Colonic mucosa (tissue), 4 donors: ENCODE measurements at places on chromosomes 3 and 15.
A peak's percentile ranks its signal among the peaks of the same experiment; 100 is the strongest.

DNA sequence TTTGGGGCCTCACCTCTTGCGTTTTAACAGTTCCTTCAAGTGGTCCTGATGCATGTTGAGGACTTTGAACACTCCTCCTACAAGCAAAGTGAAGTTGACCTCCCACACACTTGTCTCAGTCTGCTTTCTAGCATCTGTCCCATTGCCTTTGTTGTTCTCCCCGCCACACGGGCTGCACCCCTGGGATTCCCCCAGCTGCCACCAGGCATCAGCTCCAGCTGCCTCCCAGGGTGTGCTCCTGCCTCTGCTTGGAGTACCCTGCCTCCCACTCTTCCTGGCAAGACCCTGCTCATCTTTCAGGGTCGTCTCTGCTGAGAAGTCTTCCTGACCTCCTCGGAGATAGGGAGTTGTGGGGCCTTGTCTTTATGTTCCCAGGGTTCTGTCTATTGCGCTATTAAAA, 52.2 kb downstream of the IGF1R start:
- no peak overlapping the region for H3K27ac ChIP-seq
- no peak for DNase-seq
- no peaks in the 10 kb centered on the region for H3K36me3 ChIP-seq
- H3K4me3 ChIP-seq, result no peak overlapping the region
- peaks cover 13% of the 10 kb centered on the region for H3K4me1 ChIP-seq

GRCh38 chr3:161822291-161822690, 325.7 kb downstream of the OTOL1 start:
- DNase-seq, result no peak
- H3K27ac ChIP-seq, result no peak overlapping the region
- no peaks in the 10 kb centered on the region for H3K36me3 ChIP-seq
- no peaks in the 10 kb centered on the region for H3K4me1 ChIP-seq

GRCh38 chr3:38487323-38487722, 8.8 kb upstream of the EXOG start:
- H3K4me1 ChIP-seq, result no peaks in the 10 kb centered on the region
- no peak overlapping the region for H3K27ac ChIP-seq
- H3K27me3 ChIP-seq, result no peaks in the 10 kb centered on the region
- H3K4me3 ChIP-seq, result no peak overlapping the region
- no peaks in the 10 kb centered on the region for H3K36me3 ChIP-seq
- DNase-seq, result no peak

GRCh38 chr3:169813757-169814517, 1.2 kb upstream of the LRRC34 start:
- H3K4me3 ChIP-seq, result peak overlapping the region; percentile 19
- no peaks in the 10 kb centered on the region for H3K4me1 ChIP-seq
- no peaks in the 10 kb centered on the region for H3K27me3 ChIP-seq
- no peaks in the 10 kb centered on the region for H3K36me3 ChIP-seq

DNA sequence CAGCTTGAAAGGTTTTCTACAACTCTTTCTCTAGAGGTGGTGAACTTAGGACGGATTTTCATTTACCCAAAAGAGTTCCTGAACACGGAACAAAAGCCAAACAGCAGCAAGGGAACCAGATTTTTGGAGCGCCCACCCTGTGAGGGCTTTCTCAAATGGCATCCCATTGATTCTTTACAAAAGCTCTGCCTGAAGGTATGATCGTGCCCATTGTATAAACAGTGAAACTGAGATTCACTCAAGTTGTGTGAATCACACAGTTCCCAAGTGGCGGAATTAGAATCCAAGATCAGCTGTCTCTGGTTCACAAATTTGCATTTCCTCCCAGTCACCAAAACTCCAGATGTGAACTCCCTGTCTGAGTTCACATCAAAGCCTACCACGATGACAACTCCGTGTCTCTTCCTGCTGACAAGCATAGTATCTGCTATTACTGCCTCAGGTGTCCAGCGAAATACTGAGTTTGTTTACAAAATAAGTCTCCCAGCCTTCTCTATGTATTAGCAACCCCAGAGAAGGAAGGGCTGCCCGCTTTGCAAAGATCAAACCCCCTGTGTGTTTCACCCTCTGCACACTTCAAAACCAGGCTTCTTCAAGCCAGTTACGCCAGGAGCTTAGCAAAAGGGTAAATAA, 235.9 kb upstream of the ST8SIA2 start:
- no peaks in the 10 kb centered on the region for H3K4me1 ChIP-seq
- no peak for DNase-seq
- H3K27me3 ChIP-seq, result no peaks in the 10 kb centered on the region

GRCh38 chr3:18344306-18345014, 80.7 kb downstream of the SATB1 start:
- H3K4me3 ChIP-seq, result no peak overlapping the region
- DNase-seq, result no peak
- no peaks in the 10 kb centered on the region for H3K27me3 ChIP-seq
- H3K4me1 ChIP-seq, result no peaks in the 10 kb centered on the region
- H3K36me3 ChIP-seq, result no peaks in the 10 kb centered on the region

GRCh38 chr3:34111361-34111760, 312.9 kb downstream of the PDCD6IP start:
- H3K36me3 ChIP-seq, result no peaks in the 10 kb centered on the region
- no peak overlapping the region for H3K4me3 ChIP-seq
- H3K4me1 ChIP-seq, result no peaks in the 10 kb centered on the region
- H3K27ac ChIP-seq, result no peak overlapping the region
- H3K27me3 ChIP-seq, result no peaks in the 10 kb centered on the region
- no peak for DNase-seq

DNA sequence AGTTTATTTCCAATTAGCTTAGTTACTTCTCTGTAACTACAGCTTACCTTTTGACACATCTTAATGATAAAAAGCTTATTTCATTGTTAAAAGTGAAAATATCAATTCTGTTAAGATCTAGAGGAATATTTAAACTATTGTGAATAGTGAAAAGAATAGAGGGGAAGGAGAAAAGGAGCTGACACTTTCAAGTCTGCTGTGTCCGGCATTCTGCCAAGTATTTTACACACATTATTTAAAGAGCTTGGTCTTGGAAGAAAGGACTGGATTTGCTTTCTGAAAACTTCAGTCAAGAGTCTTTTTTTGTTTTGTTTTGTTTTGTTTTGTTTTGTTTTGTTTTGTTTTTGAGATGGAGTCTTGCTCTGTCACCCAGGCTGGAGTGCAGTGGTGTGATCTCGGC, 34.8 kb downstream of the CCDC80 start:
- DNase-seq, result no peak
- H3K27ac ChIP-seq, result no peak overlapping the region
- no peak overlapping the region for H3K4me3 ChIP-seq
- no peaks in the 10 kb centered on the region for H3K36me3 ChIP-seq
- H3K4me1 ChIP-seq, result no peaks in the 10 kb centered on the region
- no peaks in the 10 kb centered on the region for H3K27me3 ChIP-seq

DNA sequence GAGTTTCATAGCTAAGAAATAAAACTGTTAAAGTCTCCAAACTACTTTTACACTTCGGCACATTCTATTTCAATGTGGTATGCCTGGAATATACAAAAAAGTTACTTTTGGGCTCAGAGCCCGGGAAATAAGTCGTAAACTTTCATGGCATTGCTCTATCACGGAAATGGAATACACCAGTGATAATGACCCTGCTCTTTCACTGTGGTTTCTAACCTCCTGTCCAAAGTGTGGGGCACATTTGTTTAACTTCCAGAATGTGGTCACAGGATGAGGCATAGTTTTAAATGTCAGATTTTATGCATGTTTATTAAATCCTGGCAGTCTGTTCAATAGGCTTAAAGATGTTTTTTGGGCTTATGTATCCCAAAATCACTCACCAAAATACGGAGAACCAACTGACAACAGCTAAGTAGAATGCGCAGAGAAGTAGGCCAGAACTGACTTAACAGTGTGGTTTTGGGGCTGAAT, 5.1 kb downstream of the CXCR6 start:
- H3K36me3 ChIP-seq, result peaks cover 7% of the 10 kb centered on the region
- no peak overlapping the region for H3K4me3 ChIP-seq
- no peaks in the 10 kb centered on the region for H3K4me1 ChIP-seq
- H3K27me3 ChIP-seq, result no peaks in the 10 kb centered on the region
- H3K27ac ChIP-seq, result no peak overlapping the region

GRCh38 chr3:57743496-57743895, 12.6 kb upstream of the SLMAP start:
- H3K36me3 ChIP-seq, result no peaks in the 10 kb centered on the region
- H3K4me3 ChIP-seq, result no peak overlapping the region
- DNase-seq, result no peak
- no peaks in the 10 kb centered on the region for H3K4me1 ChIP-seq

GRCh38 chr3:137770066-137770834, 6.1 kb downstream of the SOX14 start:
- DNase-seq, result no peak
- no peak overlapping the region for H3K4me3 ChIP-seq
- no peak overlapping the region for H3K27ac ChIP-seq
- no peaks in the 10 kb centered on the region for H3K4me1 ChIP-seq
- H3K36me3 ChIP-seq, result no peaks in the 10 kb centered on the region
